ENCODE measurements at places on chromosomes 3 and 15.

GRCh38 chr15:99556011-99556410 is 9.8 kb upstream of the MEF2A start:
- peak; percentile 55 for DNase-seq

DNA sequence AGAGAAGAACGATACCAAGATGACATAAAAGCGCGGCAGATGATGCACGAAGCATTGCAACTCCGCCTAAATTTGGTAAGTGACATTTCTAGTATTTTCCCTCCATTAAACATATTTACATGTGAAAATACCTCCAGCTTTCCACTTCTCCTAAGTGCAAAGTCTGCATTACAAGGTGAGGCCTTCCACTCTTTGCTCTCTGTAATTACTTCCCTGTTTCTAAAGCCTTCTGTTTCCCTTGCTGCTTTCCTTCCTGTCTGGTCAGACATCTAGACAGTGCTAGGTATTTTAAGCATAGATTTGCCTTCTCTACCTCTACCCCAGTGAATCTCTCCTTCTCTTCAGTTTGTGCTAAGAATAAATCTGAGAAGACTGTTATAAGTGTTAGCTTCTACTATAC is 1.9 kb downstream of the P2RY12 start:
- peak; percentile 34 for DNase-seq

DNA sequence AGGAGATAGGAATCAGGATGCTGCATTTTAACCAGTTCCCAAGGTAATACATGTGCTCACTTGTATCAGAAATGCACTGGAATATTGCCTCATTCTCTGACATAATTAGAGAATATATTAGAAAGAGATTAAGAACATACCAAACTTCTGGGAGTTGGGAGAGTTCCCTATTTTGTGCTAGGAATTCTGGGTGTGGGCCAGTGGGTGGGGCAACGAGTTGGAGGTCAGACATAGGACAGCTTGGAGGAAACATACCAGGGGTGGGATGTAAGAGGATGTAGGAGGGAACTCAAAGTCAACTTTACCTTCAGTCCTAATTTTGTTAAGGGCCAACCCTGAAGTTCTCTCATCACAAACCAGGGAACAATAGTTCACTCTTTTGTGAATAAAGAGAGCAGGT is 83.6 kb downstream of the SLC7A14 start:
- DNase-seq = no peak

- DNase-seq = no peak
Measured at GRCh38 chr3:184651904-184652303, 60.0 kb downstream of the MAGEF1 start.

DNA sequence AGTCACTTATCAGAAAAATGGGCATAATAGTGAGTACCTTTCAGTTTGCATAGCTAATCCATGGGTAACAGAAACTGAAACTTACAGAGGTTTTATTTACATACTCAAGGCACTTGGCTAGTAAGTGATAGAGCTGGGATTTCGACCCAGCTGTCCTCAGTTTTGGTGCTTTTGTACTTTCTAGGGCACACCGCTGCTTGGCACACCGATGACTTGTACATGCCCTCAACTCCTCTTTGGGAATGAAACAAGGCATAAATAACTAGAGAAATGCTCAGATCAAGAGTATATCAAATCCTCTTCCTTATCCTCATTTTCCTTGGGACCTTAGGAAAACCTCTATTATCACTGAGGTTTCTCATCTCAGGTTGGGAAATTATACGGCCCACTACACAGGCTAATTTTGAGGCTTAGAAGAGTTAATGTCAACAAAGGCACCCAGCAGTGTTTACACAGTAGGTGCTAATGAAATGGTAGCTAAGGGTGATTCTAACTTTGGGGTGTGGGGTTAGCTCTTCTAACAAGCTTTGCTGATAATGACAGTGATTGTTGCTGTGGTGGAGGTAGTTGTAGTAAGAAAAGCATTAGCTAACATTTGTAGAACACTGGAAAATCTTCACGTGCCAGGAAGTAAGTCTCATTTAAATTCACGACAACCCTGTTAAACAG is 20.3 kb upstream of the DGKG start:
- no peak for DNase-seq

DNA sequence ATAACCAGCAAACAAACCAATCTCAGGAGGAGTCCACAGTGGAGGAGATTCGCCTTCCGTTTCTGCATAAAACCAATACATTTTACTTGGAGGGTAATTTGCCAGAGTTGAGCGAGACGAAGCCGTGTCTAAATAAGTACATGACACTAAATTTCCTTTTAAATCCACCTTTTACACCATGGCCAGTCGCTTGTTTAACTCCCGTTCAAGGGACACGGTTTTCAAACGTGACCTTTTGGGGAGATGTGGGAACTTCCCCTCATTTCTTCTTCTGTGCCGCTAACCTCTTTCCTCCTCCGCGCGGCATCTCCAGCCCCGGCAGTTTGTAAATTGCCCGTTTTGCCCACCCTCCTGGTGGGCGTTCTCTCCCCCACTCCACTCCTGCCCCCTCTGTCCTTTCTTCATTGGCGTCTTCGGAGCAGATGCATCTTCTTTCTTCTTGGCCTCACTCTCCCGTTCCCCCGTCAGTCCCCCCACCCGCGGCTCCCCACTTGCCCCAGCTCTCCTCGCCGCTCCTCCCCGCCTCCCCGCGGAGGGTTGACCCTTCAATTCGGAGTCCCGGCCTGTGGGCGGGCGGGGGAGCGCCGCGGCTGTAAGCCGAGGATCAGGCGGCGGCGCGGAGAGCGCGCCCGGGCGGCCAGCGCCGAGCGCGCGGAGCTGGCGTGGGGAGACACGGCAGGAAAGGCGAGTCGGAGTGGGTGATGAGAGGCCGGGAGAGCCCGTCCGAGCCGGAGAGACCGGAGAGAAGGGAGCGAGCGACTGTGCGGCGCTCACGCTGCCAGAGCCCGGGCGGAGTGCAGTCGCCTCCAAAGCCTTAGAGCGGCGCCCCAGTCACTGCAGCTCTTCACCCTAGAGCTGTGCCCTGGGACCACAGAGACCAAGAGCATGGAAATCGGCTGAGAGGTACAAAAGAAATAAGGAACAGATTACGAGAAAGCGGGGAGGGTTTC is at the start of gene NLGN1:
Gene NLGN1 (plus strand): TSS at position 584 of the 950 bp plus-strand sequence.
- DNase-seq = peak; percentile 74

DNA sequence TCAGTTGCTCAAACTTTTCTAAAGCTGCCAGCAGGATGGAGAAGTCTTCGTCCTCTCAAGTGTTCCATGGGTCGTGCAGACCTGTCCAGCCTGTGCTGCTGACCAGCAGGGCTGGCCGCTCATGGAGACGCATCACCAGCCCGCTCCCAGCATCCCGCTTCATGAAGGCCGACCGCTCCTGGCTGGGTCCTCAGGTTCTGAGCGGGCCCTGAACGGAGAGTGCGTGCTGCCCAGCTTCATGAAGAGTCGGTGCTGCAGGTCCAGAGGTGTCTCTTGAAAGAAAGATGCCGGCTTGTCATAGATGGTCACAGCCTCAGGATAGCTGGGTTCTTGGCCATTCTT is 75.8 kb upstream of the KCNAB1 start:
- no peak for DNase-seq

DNA sequence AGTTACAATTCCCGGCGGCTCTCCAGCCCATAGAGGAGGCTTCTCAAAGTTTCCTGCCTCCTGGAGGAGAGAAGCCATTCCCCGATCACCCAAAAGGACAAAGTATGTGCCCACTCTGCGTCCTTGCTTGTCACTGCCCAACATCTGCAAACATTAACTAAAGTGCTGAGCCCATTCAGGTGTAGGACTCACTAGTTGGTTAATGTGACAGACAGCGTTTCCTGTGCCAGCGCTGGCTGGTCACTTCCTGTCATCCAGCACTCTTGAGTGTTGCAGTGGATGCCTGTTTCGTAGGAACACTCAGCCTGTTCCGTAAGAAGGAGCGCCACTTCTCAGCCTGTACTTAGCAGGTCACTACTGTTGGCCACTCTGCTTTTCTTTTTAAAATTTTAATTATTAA is 100.3 kb downstream of the APBA2 start:
- DNase-seq = no peak

DNA sequence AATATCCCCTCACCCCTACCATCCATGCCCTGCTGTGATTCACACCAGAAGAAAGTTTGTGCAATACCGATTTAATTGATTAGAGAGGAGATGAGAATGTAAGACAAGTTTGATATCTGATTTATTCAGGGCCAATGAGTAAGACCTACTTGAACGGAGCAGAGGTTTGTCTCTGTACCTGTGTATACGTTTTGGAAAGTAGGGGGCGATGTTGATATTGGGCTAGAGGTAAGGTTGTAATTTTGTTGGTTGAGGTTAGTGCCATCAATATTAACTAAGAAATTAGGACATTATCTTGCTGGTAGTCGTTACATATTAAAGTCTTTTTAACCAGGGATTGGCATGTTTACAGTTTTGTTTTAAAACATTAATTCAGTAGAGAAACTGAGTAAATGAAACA is 20.5 kb downstream of the EAF2 start:
- DNase-seq = no peak

DNA sequence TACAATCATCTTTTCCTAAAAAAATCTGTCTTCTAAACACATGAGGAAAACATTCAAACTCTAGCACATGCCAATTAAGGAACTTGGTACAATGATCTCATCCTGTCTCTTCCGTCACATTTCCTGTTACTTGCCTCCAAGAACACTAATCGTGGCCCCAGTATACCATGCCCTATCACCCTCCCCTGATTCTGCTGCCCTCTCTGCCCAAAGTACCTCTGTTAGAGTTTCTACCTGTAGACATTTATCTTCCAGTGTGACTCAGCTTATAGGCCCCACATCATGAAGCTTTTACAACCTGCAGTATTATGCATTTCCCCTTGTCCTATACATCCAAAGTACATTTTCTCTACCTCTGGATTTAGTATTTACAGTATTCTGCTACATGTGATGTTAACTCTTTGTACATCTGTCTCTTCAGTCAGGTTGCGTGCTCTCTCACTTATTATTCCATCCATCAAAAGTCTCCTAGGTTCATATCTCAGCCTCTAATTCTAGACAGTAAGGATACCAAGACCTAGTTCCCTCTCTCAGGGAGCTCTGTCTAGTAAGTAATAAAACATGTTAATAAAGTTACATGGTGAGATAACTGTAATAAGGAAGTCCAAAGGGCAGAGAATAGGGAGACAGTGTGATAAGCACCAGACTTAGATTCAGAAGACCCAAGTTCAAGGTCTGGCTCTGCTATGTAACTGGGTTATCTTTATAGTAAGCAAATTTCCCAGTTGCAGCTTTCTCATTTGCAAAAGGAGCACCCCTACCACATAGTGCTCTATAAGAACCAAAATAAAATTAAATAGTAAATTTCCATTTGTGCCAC is 8.9 kb upstream of the SEMA6D start:
- peak; percentile 19 for DNase-seq

- no peak for DNase-seq
Measured at GRCh38 chr3:116000311-116000710, 377.0 kb downstream of the GAP43 start.

DNA sequence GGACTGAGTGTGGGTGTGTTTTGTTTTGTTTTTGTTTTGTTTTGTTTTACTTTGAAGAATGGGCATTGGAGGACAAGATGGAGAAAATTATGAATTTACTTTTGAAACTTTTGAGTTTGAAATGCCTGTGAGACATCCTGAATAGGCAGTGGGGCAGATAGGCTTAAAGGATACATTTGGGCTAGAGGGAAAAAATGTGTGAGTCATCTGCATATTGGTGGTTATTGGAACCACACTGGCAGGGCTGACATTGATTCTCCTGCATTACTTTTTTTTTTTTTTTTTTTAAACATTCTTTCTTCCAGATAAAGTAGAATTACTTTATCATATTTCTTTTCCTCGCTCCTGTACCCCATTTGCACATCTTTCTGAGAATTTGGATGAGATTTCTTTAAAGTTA is 56.1 kb downstream of the CALML4 start:
- DNase-seq = no peak

DNA sequence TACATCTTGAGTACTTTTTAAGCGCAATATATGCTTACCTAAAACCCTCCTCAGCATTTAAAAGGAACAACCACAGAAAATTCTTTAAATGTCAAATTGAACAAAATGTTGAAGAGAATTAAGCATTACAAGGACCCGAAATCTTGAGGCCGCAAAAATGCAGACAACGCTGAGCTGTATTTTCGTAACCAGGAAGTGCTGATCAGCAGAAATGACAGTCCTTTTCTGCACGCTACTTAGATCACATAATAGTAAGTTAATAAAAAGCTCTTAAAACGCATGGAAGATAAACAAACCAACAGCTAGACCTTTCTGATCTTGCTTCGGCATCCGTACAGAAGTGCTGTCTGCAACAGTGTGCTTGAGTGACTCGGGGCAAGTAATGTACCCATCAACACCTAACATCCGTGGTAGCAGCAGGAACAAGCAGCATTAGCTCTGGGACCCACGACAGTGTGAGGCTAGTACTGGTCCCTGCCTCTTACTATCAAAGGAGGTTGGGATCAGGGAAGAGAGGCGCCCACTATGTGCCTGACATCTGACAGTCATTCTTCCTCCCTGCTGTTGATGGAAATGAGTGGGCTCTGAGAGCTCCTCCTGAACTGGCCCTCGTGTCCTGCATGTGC is 1.8 kb upstream of the SSUH2 start:
- DNase-seq = no peak

GRCh38 chr3:12891985-12892839 is 50.8 kb upstream of the RPL32 start:
- peak; percentile 59 for DNase-seq

GRCh38 chr3:162932503-162932902 is 1435.9 kb downstream of the OTOL1 start:
- no peak for DNase-seq

- no peak for DNase-seq
Measured at GRCh38 chr15:59388670-59389069, 16.0 kb upstream of the MYO1E start.

DNA sequence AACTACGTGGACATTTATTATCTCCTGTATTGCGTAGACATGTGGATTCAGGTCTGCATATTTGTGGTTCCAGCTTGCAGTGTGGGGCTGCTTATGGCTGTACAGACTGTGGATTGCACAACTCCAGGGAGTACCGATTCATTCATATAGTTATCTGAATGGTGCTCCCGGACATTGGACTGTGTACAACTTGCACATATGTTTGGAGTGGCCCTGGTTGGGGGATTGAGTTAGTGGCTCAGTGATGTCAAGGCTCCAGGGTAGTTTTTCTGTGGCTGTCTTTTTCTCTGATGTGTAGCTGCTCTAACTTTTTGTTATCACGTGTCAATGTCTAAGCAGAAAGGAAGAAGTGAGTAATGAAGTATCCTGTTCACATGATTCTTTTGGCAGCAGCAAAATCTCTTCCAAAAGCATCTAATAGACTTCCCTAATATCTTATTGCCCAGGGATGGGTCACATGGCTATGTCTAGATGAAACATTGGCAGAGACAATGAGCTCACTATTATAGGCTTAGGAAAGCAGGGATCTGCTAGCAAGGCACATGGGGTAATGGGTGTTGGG is 15.8 kb downstream of the ST3GAL6 start:
- DNase-seq = peak; percentile 71

Data from hematopoietic multipotent progenitor cell (in vitro differentiated cells).